ENCODE measurements at places on chromosomes 2 and 18.

GRCh38 chr18:3663870-3664512 lies 214.0 kb downstream of the TGIF1 start:
- no peak for DNase-seq

DNA sequence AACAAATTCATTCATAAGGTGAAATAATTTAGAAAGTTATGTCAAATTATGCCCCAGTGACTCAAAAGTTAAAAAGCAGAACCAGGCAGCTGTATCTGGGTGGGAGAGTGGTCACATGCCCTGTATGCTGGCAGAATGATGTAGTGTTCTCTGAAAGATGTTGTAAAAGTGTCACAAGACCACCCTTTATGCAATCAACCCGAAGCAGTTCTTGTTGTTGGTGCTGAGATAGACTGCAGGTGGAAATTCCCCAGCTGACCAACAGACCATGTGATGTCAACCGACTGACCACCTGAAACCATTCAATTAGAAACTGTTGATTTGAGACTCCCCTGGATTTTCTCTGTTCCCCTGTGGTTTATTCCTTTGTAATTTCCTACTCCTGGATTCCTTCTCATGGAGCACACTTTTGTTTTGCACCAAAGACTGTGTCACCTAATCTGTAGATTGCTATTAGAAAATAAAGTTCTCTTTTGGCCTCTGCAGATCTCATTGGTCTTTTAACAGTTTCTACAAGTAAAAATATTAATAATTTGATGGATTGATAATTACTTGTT lies 1341.3 kb upstream of the LRRTM1 start:
- DNase-seq: no peak

DNA sequence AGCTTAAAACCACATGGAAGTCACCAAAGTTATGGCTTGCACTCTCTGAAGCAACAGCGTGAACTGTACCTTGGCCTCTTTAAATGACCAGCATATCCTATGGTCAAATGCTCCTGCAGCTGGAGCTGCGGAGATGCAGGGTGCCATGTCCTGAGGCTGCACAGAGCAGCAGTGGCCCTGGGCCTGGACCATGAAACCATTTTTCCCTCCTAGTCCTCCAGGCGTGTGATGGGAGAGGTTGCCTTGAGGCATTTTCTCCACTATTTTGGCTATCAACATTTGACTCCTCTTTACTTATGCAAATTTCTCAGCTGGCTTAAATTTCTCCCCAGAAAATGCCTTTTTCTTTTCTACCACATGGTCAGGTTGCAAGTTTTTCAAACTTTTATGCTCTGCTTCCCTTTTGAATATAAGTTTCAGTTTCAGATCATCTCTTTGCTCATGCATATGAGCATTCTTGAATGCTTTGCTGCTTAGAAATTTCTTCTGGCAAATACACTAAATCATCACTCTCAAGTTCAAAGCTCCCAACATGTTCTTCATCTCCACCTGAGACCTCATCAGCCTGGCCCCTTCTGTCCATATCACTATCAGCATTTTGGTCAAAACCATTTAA lies 82.9 kb upstream of the TMEFF2 start:
- DNase-seq: no peak

GRCh38 chr2:3780477-3781402 lies 77.4 kb downstream of the DCDC2C start:
- DNase-seq: no peak

GRCh38 chr2:44722026-44722625 lies 219.4 kb upstream of the SIX3 start:
- DNase-seq: no peak

DNA sequence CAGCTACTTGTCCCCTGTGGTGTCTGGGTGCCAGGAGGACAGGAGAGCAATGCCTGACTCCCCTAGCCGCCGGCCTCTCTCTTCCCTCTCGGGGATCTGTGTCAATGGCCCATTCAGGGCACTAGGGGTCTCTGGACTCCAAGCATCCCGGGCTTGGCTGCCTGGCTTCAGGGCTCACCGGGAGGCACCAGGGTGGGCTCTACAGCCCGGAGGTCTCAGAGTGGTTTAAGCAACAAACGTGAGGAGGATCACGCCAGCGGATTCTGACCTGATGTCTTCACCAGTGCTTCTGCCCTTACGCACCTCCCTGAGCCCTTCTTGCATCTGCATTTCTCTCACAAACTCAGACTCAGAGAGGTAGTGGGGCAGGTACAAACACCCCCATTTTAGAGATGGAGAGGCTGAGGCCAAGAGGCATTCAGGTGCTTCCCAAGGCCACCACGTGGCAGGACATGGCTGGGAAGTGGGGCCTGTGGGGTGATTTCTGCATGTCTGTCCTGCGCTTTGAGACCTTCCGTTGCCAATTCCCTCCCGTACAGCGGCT lies 243.0 kb downstream of the CELF4 start:
- no peak for DNase-seq

DNA sequence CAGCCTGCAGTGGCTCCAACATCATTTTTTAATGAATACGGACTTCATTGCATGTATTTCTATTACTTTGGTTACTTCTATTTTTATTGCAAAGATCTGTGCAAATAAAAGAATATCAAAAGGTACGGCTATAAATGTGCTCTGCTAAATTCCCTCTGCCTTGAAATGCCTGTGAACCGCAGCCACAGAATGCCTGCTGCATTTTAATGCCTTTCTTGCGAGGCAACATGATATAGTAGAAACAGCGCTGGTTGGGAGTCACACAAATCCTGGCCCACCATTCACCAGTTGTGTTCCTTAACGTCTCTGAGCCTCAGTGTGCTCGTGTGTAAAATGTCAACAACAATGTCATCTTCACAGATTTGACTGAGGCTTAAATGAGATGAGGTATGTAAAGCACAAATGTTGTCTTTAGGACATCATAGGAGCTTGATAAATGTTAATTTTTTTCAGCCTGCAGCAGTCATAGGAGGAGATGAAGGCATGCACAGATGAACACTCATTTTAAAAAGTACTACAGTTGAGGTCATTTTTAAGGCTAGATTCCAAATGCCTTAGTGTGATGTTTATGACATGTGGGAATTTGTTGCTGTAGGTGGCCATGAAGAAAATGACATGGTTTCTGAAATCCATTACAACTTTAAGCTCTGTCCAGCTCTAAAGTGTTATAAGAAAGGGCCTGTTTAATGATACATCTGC lies 187.6 kb upstream of the NRP2 start:
- no peak for DNase-seq
